ENCODE measurements at places on chromosomes 3 and 15. TPM values are rescaled to one million over a fixed set of nuclear protein-coding genes. Genes with fewer than 3 reads are reported as not detected.

DNA sequence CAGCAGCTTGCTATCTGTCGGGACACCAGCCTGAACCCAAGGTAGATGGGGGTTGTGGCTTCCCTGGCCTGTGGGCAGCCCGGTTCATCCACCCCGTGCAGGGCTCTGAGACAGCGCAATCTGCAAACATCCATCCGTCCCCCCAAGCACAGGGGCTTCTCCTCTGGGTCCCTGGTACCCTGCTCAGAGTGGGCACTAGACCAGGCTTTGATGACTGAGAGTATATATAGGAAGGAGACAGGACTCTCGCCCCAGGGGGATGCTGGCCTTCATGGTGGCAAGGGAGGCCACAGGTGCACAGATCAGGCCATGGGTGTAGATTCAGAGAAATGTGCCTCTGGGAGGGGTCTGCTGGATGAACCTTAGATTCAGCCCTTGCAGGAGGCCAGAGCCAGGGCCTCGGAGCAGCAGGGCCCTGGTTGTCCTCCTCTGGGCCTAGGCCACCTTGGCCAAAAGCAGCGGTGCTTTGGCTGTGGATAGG lies 40.3 kb downstream of the CFAP100 start:
- DNase-seq: no peak

GRCh38 chr15:77033729-77034671 lies 36.9 kb downstream of the TSPAN3 start:
- no peak for DNase-seq

GRCh38 chr3:152430223-152431002 lies 161.7 kb downstream of the MBNL1 start:
- no peak for DNase-seq

DNA sequence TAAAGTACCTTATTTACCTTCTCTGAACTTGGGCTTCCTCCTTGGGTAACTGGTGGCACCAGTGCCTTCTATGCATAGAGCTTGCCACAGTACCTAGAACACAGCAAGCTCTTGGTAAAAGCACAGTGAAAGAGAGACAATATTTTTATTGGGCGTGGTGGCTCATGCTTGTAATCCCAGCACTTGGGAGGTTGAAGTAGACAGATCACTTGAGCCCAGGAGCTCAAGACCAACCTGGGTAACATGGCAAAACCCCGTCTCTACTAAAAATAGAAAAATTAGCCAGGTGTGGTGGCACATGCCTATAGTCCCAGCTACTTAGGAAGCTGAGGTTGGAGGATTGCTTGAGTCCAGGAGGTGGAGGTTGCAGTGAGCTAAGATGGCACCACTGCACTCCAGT lies 285.1 kb downstream of the PTPRG start:
- DNase-seq: no peak

DNA sequence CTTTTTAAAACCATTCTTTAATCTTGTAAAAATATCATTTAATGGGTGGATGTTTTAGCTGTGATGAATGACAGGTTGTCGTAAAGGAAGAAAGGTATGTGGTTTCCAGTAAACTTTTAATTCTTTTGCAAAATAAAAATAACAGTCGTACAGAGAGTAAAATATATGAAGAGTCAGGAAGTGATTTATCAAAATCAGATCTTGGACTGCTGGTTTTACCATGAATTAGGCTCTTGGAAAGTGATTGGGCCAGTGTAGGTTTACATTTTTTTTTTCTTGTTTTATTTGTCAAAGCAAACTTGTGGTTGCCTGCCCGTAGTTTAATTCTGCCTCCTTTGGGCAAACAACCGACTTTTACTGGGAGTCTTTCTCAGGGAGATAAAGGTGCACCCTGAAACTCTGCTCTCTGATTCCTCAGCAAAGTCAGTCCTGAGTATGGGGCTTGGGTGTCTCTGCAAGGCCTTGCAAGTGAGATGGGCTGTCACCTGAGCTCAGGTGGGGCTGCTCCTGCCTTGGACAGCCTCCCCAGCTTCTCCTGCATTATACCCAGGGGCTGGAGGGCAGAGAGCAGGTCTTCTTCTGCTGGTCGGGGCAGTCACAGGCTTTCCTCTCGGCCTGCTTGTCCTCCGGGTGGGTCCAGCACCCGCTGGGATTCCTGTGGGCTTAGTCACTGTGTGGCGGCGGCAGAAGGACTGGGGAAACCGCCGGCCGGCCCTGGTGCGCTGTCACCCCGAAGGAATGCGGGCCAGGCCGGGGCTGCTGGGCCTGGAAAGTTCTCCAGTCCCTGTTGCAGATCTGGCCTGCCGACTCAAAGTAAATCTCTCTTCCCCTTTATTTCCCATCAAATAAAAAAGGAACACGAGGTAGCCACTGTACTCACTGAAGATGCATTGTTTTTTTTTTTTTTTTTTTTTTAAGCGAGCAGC lies 79.0 kb downstream of the IGF1R start:
- peak; percentile 75 for DNase-seq

DNA sequence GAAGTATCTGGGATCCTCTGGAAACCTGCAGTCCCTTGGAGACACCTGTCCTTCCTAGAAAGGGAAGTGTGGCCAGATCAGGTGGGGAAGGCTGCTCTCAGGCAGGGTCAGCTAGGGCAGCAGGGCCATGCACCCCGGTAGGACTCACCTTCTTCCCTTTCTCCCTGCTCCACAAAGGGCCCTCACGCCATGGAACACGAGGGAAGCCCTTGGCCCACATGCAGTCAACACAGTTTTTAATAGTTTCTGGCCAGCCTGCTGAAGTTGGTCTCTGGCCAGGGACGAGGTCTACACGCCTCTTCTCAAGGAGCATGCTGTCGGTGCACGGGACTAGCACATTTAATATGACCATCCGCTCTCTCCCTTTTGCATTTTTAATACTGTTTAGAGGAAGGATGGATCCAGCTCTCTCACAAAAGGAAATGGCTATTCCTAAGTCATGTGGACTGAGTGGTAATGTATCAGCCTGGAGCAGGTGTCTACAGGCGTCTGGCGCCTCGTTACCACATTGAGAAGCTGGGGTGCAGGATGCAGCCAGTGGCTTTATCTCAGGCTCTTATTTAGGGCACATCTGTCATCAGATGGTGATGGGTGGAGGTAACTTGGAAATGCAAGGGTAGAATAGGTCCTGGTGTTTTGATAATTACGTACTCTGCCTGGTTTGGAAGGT lies 153.9 kb downstream of the KLF13 start:
- no peak for DNase-seq

DNA sequence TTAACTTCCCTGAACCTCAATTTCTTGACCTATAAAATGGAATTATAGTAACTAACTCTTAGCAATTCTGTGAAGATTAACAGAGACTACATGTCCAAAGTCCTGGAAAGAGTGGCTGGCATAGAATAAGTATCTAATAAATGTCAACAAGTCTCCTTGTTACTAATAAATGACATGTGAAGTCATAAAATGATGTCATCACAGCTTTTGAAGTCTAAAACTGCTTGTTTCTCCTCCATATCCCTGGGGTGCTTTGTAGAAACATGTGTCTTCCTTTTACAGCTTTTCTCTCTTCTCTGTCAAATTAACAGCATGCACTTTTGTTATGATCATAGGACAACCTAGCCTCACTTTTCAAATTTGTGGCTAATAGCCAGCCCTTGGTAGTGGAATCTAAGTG lies 510.2 kb downstream of the NTRK3 start:
- no peak for DNase-seq

DNA sequence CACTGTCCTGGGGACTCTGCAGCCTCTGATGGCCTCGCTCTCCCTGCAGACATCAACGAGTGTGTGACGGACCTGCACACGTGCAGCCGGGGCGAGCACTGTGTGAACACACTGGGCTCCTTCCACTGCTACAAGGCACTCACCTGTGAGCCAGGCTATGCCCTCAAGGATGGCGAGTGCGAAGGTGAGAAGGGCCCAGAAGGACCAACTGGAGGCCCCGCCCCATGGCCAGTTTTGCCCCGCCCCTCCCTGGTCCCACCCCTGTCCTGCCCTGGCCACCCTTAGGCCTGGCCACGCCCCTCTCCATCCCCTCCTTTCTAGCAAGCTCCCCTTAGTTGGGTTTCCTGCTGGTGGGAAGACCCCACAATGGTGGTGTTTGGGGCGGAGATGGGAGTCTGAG lies 77.5 kb downstream of the FBLN2 start:
- DNase-seq: no peak

GRCh38 chr15:64476550-64476949 lies 16.2 kb downstream of the ZNF609 start:
- no peak for DNase-seq

DNA sequence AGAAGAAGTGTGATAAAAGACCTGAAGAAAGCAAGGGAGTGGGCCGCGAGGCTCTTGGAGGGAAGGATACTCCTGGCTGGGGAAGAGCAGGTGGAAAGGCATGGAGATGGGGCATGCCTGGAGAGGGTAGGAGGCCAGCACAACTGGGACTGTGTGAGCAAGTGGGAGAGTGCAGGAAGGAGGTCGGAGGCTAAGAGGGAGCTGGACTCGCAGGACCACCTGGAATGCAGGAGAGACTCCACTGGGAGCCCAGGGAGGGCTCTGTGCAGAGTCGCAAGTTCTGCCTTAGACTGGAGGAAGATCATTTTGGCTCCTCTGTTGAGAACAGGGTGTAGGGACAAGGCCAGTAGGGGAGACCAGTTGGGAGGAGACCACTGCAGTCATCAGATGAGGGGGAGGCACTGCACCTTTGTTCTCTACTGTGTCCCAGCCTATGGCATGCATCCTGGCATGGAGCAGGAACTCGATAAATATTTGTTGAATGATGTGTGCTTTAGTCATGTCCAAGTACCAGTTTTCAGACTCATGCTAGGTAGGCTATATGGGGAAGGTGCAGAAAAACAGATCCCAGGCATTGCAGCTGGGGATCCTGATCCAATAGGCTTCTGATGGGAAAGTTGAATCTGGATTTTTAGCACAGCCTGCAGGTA lies 13.7 kb downstream of the FAM107A start:
- no peak for DNase-seq

GRCh38 chr3:184795522-184796190 lies 16.3 kb upstream of the VPS8 start:
- DNase-seq: no peak

DNA sequence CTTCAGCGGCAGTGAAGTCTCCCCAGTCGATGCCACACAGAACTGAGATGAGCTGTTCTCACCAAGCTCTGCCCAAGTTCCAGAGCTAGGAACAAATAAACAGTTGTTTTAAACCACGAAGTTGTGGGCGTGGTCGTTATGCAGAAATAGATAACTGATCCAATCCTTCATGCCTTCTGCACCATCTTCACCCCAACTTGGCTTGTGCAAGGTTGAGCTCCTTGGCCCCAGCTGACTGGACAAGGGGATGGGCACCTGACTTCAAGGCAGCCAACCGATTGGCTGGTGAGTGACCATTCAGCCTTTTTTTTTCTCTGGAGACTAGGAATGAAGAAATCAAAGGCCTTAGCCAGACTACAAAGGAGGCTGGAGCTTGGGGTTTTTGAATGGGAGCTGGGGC lies 23.9 kb downstream of the LINGO1 start:
- DNase-seq: no peak

DNA sequence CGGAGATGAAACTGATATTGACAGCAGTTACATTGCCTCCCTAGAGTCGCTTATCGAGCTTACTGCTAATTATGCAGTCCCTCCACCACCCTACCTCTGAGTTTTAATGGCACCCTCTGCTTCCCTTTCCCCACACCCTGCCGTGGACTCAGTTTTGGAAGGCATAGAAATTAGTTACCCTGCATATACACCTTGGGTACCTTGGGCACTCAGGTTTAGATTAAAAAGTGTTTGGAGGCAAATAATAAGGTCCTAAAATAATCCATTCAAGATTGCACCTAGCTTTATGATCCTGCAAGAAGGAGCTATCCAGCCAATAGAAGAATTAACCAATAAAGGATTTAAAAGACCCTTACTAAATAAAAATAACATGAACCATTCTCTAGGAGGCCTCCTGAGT lies 117.8 kb upstream of the AGBL1 start:
- DNase-seq: no peak

GRCh38 chr3:129530821-129531220 lies 2.4 kb downstream of the RHO start:
- DNase-seq: no peak

DNA sequence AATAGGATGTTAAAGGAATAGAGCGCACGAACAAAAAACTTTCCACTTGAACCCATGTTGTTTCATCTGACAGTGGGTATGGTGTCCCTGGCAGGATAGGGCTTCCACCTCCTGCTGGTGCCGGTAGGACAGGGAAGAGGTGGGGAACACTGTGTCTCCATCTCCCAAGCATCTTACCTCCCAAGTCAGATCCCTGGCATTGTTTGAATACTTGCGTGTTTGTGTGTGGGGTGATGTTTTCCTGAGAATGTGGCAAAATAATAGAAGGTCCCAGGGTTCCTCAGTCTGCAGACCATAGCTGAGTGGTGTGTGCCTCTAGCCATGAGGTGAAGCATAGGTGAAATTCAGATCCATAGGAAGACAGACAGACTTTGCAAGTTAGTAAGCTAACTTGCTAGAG lies 119.4 kb downstream of the IGF1R start:
- no peak for DNase-seq

- no peak for DNase-seq
Measured at GRCh38 chr15:67050522-67051087, 14.8 kb upstream of the SMAD3 start.

- DNase-seq: no peak
Measured at GRCh38 chr15:45714590-45715488, 80.0 kb downstream of the SQOR start.

DNA sequence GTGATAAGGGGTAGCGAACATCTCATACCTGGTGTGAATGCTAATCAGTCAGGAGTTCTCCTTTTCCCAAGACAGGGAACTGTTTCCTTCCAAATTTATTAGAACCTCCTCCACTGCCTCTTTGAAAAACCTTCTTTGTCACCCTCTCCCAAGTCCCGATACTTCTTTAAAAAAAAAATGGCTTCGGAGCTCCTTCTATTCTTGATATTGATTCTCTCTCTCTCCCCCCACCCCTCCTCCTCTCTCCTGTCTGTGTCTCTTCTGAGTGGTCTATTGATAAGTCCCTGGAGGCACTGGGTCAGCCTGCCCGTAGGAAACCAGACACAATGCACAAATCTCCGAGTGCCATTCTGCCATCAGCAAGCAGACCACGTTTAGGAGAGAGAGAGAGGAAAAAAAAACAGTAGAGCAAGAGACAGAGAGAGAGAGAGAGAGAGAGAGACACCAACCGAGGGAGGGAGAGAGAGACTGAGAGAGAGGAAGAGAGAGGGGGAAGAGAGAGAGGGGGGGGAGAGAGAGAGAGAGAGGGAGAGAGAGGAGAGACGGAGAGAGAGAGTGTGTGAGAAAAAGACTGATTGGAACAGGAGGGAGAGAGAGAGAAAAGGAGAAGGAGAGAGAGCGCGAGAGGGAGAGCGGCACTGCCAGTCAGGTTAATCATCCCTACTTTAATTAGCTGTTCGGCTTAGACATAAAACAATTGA lies 160.9 kb downstream of the TIGIT start:
- no peak for DNase-seq

MBNL1 gene
- 50.2 TPM for polyA plus RNA-seq

ST8SIA2 gene
- 5.2 TPM for polyA plus RNA-seq

GRAMD2A gene
- 7.0 TPM for polyA plus RNA-seq

GOLGA6B gene
- 0.09 TPM for polyA plus RNA-seq

UROC1 gene
- polyA plus RNA-seq: 0.29 TPM

TSC22D2 gene
- 66.8 TPM for polyA plus RNA-seq

PRSS50 gene
- polyA plus RNA-seq: 3.2 TPM

VIPR1 gene
- 1.0 TPM for polyA plus RNA-seq

FOXP1 gene
- polyA plus RNA-seq: 36.8 TPM

POLQ gene
- polyA plus RNA-seq: 7.2 TPM

TTLL13 gene
- 0.80 TPM for polyA plus RNA-seq

CPNE9 gene
- polyA plus RNA-seq: not detected
